ENCODE measurements at places on chromosomes 6 and 20. TPM values are rescaled to one million over a fixed set of nuclear protein-coding genes. Genes with fewer than 3 reads are reported as not detected.

The OPN5 gene
- not detected for total RNA-seq

The RIPPLY2 gene
- not detected for total RNA-seq

The TSPYL1 gene
- 72.4 TPM for total RNA-seq

The SLC22A2 gene
- not detected for total RNA-seq

The HSPA12B gene
- total RNA-seq: not detected

The NRSN1 gene
- total RNA-seq: not detected

The SRC gene
- 16.6 TPM for total RNA-seq

The TBC1D22B gene
- 4.7 TPM for total RNA-seq

The HEBP2 gene
- total RNA-seq: 64.8 TPM

The ELOVL2 gene
- under 0.01 TPM for total RNA-seq

The PLCB1 gene
- 1.1 TPM for total RNA-seq

The COL11A2 gene
- under 0.01 TPM for total RNA-seq

The COL12A1 gene
- 11.3 TPM for total RNA-seq

The HLA-DRB5 gene
- total RNA-seq: not detected

The CD109 gene
- total RNA-seq: 27.4 TPM

The RSPO4 gene
- total RNA-seq: not detected

The HLA-DQB1 gene
- total RNA-seq: not detected

The SNAP25 gene
- total RNA-seq: not detected

The LGSN gene
- total RNA-seq: under 0.01 TPM

The WFDC9 gene
- total RNA-seq: not detected

Data from bronchial epithelial cell (primary cell).